RWPE1 (cell line): ENCODE measurements at places on chromosomes 4 and X.

DNA sequence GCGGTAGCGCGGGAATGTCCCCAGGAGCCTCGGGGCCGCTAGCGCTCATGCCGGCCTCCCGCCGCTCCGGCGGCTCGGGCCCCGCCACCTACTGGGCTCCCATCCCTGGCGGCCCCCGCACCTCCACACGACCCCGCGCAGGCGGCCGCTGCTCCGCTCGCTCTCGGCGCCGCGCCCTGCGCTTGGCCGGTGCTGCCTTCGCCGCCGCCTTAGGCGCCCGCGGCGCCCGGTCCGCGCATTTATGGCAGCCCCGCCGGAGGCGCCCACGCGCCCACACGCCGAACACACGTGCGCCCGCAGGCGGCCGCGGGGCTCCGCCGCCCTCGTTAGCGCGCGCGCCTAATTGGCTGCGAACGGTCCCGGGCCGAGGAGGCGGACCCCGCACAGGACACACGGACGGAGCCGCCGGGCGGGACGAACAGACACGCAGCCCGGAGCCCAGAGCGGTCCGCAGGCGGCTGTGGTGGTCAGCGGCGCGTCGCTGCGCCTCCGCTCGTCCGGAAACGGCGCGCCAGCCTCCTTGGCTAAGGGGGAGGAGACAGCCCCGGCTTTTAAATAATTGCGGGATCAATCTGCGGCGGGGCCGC is at the start of gene NKX1-1:
Gene NKX1-1 (minus strand): TSS at position 49 of the 587 bp plus-strand sequence. CDS start 0 bp downstream, at position 49.
- DNase-seq, result no peak

DNA sequence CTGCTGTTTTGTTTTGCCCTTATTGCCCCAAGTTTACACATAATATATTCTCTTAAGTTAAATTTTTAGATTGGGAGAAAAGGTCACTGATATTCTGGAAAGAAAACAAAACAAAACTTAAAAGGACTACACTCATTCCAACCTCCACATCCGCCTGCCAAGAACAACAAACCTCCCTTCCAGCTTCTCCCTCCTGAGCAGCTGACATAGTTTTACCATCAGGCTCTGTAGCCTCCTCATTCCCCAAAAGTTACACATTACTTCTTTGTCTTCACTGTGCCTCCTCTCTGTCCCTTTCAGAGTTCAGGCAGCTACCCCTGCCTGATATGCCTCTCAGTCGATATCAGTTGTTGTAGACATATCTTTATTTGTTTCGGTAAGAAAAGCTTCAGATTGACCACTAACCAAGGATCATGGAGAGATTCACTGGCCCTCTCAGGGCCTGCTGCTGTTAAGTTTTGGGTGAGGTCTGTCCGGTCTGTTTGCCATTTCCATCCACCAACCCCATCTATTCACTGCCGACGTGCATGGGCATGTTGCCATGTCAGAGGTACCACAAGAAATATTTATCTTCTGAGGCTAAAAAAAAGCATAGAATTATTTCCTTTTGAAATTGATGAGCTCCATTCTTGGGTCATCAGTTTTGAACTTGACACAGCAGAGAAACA is 164.1 kb downstream of the GASK1B start:
- DNase-seq, result no peak

- no peak for DNase-seq
Observed at GRCh38 chr4:55312489-55313101, 33.4 kb upstream of the SRD5A3 start.

DNA sequence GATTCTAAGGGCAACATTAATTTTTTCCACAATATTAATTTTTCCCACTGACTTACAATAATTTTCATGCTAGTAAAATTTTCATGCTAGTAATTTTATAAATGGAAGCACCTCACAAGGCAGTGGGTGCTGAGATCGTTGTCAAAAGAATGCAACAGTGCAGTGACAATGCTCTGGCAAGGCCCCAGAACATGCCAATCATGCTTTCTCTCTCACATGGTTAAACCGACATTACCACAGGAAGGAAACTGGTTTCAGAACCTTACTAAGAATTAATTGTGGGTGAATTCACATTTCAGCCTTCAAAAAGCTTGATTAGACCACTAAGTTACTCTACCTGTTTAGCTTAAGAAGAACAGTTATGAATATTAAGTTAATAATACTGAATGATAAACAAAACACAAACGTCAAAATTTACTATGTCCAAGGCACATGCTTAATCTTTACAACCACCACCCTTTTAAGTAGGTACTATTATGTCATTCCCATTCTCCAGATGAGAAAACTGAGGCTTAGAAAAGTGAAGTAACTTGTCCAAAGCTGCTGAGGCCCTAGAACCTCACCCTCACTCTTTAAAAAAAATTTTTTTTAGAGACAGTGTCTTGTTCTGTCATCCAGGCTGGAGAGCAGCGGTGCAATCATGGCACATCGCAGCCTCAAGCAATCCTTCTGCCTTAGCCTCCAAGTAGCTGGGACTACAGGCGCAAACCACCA is 10.0 kb upstream of the OPHN1 start:
- DNase-seq, result no peak

GRCh38 chrX:124010157-124010556 is 48.7 kb downstream of the STAG2 start:
- no peak for DNase-seq

DNA sequence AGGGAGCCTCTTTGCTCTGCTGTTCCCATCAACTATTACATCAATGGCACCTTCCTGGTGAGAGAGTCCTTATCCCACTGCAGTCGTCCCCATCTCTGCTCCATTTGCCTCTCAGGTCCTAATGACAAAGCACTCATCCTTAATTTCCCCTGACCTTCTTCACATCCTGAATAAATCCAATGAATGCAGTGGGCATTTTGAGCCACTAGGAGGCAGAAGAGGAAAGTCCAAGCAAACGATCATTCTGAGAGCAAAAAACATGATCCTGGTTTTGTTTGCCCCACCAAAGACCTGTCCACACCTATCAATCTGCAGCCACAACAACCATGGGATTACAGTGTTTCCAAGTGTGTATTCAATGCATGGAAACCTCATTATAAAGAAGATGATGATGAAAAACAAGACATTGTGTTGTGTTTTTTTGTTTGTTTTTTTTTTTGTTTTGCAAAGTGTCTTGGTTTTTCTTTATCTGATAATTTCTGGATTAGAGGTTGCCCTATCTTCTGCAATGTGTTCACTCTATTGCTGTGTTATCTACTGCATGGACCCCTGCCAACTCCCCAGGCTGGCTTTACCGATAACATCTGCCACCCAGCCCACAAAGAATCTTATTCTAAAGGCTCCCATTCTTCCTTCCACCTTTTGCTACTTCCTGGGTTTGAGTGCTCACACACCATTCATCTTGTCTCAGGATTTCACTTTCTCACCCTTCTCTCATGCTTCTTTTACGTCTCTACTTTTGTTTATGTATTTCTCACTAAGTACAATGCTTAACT is 207.2 kb downstream of the NLGN4X start:
- no peak for DNase-seq

GRCh38 chr4:1792832-1793495 is at the start of gene FGFR3:
Gene FGFR3 (plus strand): TSS chr4:1793293. CDS start chr4:1793935, 642 bp downstream.
- peak; percentile 81 for DNase-seq

- no peak for DNase-seq
Observed at GRCh38 chr4:1244978-1245471, 3.9 kb downstream of the CTBP1 start.

DNA sequence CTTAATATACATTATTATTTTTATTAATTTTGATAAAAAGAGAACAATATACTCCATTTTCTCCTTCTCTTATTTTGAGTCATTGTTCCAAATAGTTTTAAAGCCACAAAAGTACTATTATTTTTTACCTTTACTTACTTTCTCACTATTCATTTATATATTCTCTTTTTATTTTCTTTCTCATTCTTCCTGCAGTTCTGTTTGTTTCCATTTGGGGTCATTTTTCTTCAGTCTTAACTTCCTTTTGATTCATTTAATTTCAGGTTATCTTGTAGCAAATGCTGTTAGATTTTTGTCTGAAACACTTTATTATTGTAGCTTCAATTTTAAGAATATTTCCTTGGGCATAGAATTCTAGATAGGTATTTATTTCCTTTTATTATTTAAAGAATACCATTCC is 438.6 kb upstream of the EPHA5 start:
- no peak for DNase-seq
